ENCODE measurements at places on chromosomes 5 and 9.

- no peak for DNase-seq
Measured at GRCh38 chr9:69470186-69470977, 145.4 kb downstream of the ENTREP1 start.

GRCh38 chr9:72979405-72980100 is 26.7 kb upstream of the ALDH1A1 start:
- no peak for DNase-seq

DNA sequence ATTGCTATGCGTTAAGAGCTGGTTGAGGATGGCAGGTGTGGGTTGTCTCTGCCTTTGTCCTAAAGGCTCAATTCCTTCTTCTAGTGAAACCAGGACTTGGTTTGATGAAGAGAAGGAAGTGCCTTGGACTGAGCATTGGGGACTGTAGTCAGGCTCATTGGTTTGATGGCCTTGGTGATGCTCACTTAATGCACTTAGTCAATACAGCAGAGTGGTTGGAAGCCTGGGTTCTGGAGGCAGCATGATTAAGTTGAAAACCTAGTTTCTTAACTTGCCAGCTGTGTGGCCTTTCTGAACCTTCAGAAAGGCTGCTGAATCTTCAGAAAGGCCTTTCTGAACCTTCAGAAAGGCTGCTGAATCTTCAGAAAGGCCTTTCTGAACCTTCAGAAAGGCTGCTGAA is 52.4 kb downstream of the PTTG1 start:
- no peak for DNase-seq

DNA sequence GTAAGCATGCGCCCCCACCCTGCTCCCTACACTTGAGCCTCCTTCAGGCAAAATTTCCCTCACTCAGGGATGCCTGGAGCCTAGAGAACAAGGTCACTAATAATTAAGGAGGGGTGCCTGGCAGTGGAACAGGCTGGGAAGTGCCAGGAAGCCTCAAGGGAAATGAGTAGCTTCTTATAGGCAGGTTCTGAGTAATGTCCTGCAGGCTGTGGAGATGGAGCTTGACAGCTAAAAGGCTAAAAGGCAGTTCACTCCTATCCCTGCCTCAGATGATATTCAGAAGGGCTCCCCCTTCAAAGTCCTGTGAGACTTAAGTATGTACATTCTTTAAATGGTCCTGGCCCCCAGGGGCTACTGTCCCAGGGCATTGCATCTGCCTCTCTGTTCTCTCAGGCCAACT is 65.5 kb upstream of the SMIM32 start:
- DNase-seq, result no peak

GRCh38 chr5:107451028-107451427 is 219.7 kb downstream of the EFNA5 start:
- DNase-seq, result no peak

- DNase-seq, result no peak
Measured at GRCh38 chr5:541539-542318, 17.5 kb upstream of the SLC9A3 start.

GRCh38 chr5:60945813-60946187 is 795 bp downstream of the NDUFAF2 start:
- no peak for DNase-seq

DNA sequence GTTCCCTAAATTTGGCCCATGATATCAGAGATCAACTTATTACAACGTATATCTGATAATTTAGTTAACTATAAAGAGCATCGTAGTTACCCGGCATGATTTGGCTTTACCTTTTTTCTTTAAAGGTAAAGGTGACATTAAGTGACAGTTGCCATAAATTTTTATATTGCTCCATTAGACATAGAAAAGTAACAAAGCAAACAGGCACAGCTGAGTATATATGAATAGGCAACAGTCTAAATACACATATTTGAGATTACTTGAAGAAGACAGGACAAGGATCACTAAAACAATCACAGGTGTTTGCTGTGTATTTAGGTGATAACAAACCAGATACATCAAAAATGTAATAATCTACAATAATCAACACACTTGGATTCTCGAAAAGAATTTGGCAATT is 34.8 kb downstream of the RFX3 start:
- no peak for DNase-seq

DNA sequence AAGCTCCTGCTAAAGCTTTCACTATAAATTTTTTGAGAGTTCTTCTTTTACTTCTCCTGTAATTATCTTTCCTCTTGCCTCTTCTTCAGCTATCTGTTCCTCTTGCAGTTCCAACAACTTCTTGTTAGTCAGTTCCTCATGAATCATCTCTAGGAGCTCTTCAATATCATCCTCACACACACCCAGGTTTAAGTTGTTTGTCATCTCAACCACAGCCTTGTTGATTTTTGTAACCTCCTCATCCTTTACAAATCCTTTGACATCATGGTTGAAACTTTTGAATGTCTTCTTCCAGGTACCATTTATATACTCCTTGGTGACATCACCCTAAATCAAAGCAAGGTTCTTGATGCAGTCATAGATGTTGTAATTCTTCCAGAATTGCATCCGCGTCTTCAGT is 106.3 kb upstream of the MAMDC2 start:
- DNase-seq, result no peak

DNA sequence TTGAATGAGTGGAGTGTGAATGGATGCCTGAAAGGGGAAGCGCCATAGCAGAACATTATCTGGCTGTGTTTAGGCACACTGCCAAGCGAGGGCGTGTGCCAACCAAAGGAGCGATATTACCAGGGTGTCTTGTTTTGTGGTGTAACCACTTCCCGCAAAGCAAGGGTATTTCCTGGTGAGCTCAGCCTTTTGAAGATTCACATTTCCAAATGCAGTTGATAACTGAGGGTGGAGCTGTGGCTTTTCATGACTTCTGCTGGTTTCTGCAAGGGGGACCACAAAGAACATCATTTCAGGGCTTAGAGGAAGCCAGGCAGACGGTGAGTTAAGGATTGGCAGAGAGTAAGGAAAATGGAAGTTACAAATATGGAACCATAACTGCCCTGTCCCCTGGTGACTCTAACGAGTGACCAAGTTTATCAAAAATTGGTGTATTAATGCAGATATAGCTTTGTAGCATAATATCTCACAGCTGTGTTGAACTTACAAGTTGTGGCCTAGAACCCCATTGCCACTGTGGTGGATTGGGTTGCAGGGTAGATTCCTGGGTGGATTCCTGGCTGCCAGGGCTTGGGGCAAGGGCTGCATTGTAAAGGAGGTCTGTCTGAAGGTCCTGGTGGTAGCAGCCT is 71.4 kb downstream of the RALGPS1 start:
- DNase-seq, result no peak

- no peak for DNase-seq
Measured at GRCh38 chr5:141326088-141326854, 4.0 kb upstream of the PCDHGA1 start.

DNA sequence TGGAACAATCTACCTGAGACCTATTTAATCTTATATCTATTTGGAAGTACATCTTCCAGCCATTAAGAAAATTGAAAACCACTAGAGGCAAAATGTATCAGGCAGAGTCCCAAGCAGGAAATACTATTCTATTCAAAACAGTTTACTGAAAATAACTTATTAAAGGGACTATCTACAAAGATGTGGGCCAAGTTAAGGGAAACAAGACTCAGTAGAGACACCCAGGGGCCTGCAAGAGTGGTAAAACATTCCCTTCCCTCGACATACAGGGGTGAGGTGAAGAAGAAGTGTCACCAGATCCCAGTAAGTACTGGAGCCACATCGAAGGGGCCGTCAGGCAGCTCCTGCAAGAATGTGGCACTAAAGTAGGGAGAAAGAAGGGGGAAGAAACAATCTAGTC is 12.1 kb upstream of the NRG2 start:
- DNase-seq, result no peak

- DNase-seq, result no peak
Measured at GRCh38 chr9:8348756-8349155, 549.2 kb upstream of the DMAC1 start.

DNA sequence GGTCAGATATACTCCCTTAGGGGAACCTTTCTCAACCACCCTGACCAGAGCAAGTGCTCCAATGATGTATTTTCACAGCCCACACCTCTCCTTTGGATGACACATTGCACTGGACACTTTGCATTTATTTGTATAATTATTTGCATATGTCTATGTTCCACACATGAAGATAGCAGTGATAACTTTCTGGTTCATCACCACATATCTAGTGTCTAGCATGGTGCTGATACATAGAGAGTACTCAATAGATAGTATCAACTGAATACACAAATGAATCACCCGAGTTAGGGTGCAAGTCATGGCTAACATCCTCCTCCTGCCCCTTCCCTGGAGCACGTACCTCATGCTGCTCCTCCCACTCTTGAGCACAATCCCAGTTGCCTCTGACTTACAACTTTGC is 617.6 kb downstream of the EBF1 start:
- no peak for DNase-seq

GRCh38 chr5:96509316-96509715 is 76.3 kb upstream of the PCSK1 start:
- no peak for DNase-seq

- DNase-seq, result no peak
Measured at GRCh38 chr9:75891771-75892215, 1.3 kb downstream of the PCSK5 start.

DNA sequence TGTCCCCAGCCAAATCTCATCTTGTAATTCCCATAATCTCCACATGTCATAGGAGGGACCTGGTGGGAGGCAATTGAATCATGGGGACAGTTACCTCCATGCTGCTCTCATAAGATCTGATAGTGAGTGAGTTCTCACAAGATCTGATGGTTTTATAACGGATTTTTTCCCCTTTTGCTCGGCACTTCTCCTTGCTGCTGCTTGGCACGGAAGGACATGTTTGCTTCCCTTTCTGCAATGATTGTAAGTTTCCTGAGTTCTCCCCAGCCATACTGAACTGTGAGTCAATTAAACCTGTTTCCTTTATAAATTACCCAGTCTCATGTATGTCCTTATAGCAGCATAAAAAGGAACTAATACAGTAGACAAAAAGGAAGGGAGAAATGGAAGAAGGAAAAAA is 76.7 kb upstream of the CCNG1 start:
- DNase-seq, result no peak

DNA sequence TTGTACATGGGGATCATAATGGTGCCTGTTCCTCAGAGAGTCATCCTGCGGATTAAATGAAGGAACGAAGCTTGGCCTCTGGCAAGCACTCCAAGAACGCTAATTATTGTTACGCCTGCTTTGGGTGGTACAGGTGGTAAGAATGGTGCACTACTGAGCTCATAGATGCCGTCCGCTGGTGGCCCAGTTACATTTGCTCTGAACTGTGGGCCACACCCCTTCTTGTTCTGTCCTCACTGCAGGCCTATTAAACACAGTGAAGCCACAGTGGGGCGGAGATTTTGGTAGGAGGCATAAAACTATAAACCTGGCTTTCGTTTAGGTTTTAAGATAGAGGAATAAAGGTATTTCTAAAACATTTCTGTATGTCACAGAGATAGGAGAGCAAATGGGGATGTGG is 40.6 kb upstream of the FER start:
- no peak for DNase-seq

DNA sequence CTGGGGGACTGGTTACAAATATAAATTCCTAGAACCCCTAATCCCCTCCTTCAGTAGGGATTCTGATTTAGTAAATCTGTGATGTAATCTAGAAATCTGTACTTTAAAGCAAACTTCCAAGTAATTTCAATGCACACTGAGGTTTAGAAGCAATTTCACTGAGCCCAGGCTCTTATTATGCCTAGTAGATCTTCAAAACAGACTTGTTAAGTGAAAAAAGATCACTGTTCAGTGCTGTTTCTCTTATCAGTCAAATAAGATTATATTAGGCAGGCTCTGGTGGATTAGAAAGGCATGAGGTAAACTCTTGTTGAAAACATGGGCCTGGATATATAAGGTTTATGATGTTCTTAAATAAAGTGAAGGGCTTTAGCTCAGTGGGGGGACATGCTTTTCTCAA is 293.9 kb downstream of the ADGRV1 start:
- DNase-seq, result no peak

GRCh38 chr5:132012371-132013005 is 1.0 kb upstream of the ACSL6 start:
- no peak for DNase-seq

DNA sequence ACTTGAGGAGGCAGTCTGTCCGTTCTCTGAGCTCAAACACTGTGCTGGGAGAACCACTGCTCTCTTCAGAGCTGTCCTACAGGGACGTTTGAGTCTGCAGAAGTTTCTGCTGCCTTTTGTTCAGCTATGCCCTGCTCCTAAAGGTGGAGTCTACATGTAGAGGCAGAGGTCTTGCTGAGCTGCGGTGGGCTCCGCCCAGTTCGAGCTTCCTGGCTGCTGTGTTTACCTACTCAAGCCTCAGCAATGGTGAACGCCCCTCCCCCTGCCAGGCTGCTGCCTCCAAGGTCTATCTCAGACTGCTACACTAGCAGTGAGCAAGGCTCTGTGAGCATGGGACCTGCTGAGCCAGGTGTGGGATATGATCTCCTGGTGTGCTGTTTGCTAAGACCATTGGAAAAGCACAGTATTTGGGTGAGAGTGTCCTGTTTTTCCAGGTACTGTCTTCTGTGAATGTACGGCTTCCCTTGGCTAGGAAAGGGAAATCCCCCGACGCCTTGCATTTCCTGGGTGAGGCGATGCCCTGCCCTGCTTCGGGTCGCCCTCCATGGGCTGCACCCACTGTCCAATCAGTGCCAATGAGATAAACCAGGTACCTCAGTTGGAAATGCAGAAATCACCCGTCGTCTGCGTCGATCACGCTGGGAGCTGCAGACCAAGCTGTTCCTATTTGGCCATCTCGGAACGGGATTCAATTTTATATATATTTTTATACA is 58.5 kb downstream of the CNTRL start:
- DNase-seq, result no peak

GRCh38 chr5:143426437-143426991 is 23.0 kb upstream of the NR3C1 start:
- no peak for DNase-seq

GRCh38 chr5:113172231-113172826 is 195.7 kb downstream of the DCP2 start:
- DNase-seq, result no peak

DNA sequence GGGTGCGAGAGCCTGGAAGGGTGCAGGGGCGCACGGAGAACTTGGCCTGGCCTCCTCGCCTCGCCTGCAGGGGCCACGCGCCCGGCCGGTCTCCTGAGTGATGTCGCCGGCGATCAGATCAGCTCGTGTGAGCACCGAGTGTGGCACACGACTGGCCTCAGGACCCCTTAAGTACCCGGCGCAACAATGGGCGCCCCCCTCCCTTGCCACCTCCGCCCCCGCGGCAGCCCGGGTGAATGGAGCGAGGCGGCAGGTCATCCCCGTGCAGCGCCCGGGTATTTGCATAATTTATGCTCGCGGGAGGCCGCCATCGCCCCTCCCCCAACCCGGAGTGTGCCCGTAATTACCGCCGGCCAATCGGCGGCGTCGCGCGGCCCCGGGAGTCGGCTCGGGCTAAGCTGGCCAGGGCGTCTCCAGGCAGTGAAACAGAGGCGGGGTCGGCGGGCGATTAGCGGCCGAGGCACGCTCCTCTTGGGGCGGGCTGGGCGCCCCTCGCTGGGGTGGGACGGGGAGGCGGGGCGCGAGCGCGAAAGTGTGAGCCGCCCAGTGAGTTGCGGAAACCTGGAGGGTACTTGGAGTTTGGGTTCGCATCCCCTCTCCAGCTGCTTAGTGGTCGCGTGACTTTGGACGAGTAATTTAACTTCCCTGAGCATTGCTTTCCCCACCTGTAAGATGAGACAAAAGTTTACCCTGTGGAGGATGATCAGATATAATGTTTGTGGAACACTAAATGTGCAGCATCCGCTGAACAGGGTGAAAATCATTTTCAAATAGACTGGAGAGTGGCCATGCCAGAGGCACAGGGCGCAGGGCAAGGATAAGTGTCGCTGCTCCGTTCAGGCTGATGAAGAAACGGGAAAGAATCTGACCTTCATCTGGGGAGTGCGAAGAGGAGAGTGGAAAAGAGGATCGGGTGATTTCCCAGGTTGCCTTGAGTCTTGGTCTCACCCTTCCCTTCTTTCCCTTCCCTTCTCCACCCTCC is at the start of gene NEUROG1:
NEUROG1 (minus strand) TSS at position 145 of the 982 bp plus-strand sequence. CDS start 274 bp downstream, outside the sequence.
- no peak for DNase-seq

GRCh38 chr9:15357050-15357653 is 50.1 kb upstream of the TTC39B start:
- DNase-seq, result no peak

Data from cortex of kidney (tissue), 1 donor.